ENCODE measurements at places on chromosomes 11 and 22.

DNA sequence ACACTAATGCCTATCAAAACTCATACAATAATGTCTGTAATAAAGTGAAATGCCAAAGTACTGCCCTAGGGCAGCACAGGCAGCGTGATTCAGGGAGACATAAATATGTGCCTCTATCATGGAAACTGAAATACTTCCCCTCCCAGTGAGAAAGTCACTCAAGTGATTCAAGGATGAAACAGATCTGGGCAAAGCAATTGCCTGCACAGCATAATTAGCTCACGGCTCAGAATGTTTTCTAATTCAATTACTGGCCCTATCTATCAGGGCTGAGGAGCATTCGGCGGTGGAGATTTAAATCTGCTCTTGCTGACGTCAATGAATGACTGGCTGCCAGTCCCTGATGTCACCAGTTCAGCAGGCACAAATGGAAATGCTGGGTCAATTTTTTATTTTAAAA, 27.7 kb upstream of the PPP2R1B start:
- no peak for DNase-seq

DNA sequence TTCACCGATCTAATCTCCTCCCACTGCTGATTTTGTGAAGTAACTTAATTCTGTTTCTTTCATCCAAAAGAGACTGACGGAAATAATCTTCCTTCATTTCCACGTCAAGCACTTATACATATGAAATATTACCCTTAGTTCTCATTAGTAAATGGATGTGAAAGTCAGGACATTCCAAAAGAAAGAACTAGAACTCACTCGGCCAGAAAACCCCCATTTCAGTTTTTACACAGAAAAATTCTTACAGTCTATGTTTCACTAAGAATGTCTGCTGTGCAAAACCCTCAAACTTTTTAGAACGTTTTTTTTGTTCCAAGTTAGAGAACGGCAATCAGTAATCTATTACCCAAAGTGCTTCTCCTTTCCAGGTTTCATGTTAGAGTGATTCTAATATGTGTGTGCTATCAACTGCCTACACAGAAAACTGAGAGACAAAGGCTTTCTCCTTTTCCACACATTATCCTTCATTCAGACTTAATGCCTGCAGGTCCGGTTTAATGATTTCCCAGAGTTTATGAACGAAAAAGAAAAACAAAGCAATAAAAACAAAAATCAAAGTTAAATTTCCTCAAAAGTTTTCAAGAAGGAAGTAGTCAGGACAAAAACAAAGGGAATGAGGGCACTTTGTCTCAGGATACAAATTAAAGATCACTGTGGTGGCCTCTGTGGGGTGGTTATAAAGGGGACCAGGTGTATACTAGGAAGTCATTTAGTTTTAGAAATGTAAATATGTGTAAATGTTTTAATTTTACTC, 11.3 kb upstream of the SESN3 start:
- no peak for DNase-seq

- no peak for DNase-seq
Observed at GRCh38 chr11:28470180-28470579, 362.0 kb downstream of the METTL15 start.

DNA sequence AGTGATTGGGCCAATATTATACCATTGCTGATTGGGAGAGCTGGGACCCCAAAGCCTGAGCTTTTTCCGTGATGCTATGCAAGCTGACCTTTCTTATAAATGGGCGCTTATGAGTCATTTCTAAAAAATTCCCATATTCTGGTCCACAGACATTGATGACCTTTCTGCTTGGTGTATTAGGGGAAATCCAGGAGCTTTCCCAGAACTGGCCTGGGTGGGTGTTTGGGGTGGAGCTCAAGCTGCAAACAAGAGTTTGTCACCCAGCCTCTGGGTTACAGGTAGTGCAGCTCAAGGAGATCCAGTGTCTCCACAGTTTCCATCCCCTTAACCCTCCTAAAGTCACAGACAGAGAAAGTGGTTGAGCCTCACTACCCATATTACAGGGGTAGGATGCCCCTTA, 67.7 kb downstream of the CCDC81 start:
- DNase-seq: no peak

GRCh38 chr11:17250561-17251350, 25.8 kb upstream of the NUCB2 start:
- DNase-seq: no peak

- no peak for DNase-seq
Observed at GRCh38 chr22:49011769-49012648, 815.7 kb downstream of the BRD1 start.

DNA sequence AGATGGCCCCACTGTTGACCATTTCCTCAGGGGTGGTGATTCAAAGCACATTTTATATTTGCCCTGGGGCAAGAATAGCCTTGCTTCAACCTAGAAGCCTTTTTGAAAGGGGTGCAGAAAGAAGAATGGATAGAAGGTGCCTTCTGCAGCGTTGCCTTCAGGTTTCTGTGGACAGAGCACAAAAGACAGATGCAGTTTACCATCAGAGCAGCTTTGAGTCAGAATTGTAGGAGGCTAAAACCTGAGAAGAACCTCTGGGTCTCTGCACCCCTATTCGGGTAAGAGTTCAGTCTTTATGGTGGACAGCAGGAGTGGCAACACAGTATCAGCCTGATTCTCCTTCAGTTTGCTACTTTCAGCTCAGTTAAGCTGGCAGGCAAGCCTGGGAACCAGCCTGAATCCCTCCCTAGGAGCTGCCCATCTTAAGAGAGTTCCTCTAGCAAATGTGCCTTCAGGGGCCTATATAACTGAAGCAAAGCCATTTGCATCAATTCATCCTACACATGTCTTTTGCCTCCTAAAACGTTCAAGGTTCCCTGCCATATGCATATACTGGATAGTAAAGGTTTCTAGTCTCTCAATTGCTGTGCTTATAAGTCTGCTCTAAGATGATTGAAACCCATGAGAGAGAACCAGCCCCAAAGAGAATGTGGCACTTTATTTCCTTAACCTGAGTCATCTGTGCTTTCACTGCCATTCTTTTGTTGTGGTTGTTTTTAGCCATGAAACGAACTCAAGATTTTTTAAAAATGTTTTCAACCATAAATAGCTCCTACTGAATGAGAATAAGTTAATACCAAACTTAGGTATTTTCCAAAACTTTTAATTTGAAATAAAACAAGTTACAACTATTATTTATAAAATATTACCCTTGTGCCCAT, 123.0 kb downstream of the TRIM44 start:
- no peak for DNase-seq

DNA sequence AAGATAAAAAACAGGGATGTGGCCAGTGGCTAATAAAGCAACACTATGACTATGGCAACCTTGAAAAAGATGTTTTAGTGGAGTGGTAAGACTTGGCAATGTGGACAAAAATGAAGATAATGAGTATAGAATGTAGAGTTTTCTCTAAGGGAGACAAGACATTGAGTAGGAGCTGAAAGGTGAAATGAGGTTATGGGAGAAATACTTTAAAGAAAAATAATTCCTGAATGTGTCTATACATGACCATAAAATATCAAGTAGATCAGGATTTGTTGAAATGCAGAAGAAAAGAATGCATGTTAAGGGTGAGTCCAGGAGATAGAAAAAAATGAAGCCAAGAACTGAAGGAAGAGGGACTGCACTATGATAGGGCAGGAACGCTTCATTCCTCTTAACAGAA, 101.6 kb upstream of the CARD18 start:
- DNase-seq: no peak

DNA sequence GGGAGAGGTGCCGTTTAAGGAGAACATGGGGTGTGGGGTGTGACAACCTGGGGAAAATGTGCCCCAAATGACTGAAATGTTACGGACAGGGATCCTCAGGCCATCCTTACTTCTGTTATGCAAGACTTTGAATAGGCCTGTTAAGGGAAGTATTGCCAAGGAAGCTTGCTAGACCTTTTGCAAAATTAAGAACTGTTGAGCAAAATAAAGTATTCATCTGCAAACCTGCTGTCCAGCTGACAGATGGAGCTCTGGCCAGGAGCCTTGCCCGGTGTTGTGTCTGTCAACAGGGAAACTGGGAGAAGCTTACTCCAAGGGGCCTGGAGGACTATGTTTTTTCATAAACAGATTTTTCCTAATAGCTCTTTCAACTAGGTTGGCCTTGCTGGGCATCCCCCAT, 48.0 kb downstream of the FAT3 start:
- DNase-seq: no peak

DNA sequence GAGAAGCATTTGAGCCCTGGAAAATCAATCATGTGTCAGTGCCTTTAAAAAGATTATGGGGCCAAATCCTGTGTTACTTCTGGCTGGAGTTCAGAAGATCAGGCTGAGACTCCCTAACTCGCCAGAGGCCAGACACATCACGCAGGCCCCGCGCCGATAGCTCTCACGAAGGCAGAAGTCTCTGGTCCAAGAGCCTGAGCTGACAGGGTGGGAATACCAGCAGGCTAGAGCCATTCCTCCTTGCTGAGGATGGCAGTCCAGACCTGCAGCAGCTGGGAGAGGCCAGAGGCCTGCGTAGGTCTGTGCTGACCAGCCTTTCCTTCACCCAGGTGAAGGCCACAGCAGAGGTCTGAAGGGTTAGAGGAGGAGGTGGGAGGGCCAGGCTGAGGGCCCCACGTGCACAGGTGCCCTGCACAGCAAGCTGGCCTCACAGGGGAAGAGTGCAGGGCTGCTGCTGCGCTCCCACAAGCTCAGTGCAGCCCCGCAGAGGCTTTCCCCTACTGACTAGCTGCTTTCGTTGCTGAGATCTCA, 52.9 kb downstream of the ST14 start:
- DNase-seq: peak; percentile 3

DNA sequence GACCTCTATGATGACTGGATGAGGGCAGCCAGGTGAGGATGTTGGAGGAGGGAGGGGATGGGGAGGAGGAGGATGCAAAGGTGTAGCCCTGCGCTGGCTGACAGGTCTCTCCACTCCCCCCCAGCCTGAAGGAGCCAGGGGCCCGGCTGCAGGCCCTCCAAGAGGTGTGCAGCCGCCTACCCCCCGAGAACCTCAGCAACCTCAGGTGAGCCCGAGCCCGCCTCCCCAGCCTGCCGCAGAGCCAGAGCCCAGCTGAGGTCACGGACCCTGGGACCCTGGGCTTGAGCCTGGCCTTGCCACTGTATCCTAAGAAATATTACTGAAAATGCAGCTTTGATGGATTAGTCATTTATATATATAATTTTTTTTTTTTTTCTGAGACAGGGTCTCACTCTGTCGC, 7.8 kb downstream of the SH3BP1 start:
- no peak for DNase-seq

GRCh38 chr11:10770626-10771254, 19.7 kb downstream of the CTR9 start:
- DNase-seq: no peak

- DNase-seq: no peak
Observed at GRCh38 chr11:71499546-71499945, 27.5 kb upstream of the KRTAP5-7 start.

DNA sequence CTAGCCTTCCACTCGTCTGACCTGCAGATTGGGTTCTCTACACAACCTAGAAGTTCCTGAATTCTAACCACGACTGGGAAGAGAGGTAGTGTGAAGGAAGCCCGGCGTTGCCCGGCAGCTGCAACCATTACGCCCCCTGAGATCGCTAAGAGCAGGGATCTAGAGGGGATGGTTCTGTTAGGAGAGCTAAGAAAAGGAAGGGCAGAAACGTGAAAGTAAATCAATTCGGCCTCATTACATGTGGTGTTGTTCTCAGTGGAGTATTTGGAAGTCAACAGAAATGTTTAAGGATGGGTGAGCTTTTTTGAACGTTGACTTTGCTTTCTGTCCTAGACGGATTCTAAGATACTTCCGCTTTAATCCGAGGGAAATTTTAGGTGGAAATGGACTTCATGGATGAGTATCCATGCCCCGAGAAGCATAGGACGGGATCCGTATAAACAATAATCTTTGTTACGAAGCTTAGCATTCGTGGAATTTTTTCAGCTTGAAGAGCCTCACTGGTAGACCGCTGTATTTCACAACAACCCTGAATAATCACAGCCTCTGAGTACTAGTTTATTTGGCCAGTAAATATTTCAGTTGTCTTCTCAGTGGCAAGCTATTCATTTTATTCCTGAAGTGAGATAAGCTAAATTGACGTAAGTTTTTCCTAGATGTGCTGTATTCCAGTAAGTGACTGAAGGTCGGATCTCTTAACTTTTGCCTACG, 629 bp downstream of the ATP5MG start:
- DNase-seq: no peak

- no peak for DNase-seq
Observed at GRCh38 chr11:827146-827896, 398 bp upstream of the CRACR2B start.

DNA sequence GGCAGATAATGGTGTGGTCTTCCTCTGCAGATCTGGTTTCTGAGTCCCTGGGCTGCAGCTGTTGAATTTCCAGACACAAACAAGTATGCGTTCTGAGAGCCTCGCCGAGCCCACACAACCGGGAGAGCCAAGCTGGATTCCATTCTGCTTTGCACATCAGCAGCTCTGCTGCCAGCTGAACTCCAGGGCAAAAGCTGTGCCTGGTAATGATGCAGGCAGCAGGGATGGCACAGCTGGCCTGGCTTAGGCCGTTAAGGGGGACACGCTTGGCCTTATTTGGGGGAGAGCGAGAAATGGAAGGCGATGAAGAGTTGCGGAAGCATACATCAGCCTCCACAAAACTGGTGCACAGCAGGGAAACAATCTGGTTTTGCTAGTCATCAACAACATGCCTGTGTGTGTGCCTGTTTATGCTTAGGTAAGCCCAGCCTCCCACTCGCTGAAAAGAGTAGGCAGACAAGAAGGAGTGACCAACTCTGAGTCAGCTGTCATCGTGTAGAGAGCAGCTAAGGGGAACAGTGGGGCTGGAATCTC, 25.1 kb downstream of the ADAMTS8 start:
- DNase-seq: no peak

- DNase-seq: no peak
Observed at GRCh38 chr11:21561581-21561980, 631.3 kb upstream of the ANO5 start.

DNA sequence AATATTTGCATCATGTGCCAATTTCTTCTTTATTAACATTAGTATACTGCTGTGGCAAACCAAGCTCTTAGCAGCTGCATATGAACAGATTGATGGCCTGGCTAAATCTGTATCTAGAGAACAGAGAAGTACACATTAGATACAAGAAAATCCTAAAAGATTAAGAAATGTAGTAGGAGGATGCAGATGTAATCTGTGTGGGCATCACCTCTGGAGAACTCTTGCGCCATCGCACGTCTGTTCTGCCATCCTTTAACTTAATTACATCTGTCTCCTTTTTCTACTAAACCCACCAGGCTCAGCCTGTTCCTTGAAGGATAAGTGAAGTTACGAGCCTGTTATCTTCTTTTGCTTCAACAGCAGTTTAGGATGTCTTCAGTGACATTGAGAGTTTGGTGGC, 196.4 kb upstream of the PITPNB start:
- DNase-seq: no peak
